Right forelimb (tissue), 1 donor: ENCODE measurements at places on chromosomes 16 and 17.

- DNase-seq, result no peak
Observed at GRCh38 chr16:85544016-85544415, 69.1 kb upstream of the GSE1 start.

DNA sequence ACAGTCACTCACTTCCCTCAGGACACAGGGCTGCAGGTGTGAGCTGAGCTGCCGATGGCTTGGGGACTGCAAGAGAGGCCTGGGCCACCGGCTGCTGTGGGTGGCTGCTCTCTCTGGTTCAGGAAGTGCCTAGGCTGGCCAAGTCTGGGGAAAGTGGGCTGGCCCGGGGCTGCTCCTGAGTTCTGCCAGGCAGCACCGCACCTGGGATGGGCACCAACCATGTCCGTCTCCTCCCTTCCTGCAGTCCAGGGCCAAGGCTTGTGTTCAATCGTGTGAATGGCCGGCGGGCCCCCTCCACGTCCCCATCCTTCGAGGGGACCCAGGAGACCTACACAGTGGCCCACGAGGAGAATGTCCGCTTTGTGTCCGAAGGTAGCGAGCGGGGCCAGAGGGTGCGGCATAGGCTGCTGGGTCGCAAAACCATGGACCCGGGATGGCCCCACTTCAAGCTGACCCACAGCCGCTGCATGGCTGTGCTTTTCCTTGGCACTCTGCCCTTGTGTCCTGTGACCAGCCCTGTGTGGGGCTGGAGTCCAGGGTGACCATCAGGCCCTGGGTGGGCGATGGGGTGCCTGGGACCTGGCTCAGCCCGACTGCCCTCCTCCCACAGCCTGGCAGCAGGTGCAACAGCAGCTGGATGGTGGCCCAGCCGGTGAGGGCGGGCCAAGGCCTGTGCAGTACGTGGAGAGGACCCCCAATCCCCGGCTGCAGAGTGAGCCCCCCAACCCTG is 1.8 kb upstream of the WDR90 start:
- no peak for DNase-seq

- no peak for DNase-seq
Observed at GRCh38 chr17:55926276-55926990, 175.6 kb downstream of the PCTP start.

DNA sequence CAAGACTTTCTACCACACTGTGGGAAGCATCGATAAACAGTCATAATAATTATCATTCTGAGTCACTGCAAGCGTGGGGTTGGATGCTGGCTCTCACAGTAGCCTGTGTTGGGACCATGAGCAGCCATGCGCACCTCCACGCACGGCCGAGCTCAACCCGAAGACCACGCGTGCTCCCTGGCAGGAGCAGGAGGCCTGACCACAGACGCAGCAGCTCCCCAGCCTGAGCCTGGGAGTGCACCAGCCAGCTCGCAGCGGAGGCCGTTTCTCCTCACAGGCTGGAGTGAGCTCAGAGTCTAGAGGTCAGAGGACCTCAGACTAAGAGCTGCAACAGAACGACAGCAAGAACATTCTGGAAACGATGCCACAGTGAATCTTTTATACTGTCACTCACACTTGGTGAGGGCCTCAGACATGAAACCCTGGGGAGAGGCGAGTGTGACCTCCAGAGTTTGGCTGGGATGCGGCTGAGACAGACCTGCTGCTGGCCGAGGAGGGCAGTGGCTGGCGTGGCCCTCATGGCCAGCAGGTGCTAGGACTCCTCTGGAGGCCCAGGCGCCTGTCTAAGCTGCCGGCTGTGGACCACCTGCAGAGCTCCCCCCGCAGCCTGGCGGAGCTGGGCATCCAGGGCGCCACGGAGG is 6.0 kb downstream of the NDUFAF8 start:
- no peak for DNase-seq

DNA sequence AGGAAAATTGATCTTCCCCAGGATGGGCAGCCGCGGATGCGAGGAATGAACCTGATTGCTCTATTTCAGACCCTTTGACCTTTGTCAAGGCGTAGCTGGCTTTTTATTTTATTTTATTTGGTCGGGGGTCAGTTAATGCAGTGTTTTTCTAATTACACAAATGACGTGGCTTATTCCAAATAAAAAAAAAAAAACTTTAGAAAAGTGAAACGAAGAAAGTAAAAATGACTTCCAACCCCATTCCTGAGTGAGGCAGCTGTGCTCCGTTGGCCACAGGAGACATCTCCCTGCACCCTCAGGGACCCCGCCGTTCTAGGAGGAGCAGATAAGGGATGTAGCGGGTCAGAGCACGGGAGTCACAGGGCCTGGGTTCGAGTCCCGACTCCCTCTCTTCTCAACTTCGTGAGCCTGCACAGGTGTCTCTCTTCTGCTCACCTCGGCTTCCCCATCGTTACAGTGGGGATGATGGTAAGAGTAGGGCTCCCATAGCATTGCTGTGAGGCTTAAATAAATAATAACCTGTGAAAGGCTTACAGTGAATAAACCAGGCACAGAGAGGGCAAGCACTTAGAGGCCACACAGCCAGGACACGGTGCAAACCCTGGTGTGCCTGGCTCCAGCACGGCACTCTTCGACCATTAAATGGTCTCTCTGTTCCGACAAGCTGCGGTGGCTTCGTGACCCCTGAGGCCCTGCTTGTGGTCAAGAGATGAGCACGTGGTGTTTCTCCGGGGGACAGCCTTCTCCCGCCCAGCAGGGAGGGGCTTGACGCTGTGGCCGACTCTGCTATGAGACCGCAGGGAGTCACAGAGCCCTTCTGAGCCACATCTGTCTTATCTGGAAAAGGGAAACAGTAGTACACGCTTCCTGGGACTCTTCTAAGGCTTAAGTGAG is 10.2 kb downstream of the FOXF1 start:
- no peak for DNase-seq

GRCh38 chr16:66152181-66152580 is 214.3 kb upstream of the CDH5 start:
- no peak for DNase-seq

GRCh38 chr16:11254913-11255736 is 879 bp downstream of the SOCS1 start:
- DNase-seq, result peak; percentile 71
